ENCODE measurements at places on chromosomes 13 and 19. TPM values are rescaled to one million over a fixed set of nuclear protein-coding genes. Genes with fewer than 3 reads are reported as not detected.

KL gene
- total RNA-seq = 2.5 TPM

SLITRK1 gene
- total RNA-seq = not detected

TMIGD2 gene
- not detected for total RNA-seq

LGALS4 gene
- total RNA-seq = not detected

RCBTB2 gene
- 14.7 TPM for total RNA-seq

GRCh38 chr13:111451402-111451801 is 131.0 kb downstream of the TEX29 start:
- DNase-seq = no peak

DNA sequence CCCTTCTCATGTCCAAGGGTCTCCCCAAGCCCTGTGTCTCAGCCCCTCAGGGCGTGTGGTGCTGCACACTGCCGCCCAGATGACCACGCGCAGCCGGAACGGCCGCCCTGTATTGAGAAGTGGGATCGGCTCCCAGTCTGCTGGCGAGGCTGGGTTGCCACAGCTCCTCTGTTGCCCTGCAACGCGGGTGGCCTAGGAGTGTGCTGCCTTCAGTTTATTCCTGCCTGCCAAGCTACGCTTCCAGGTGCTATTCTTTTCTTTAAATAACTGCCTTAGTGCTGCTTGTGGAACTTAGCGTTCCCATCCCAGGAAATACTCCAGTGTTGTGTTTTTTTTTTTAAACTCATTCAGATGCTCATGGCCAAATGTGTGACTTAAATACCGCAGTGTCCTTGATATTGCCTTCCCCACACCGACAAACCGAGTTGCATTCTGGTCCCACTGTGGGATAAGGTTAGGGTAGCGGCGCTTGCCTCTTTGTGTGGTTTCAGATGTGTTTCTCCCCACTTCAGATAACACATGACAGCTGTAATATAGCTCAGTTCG is 16.6 kb downstream of the ACTN4 start:
- DNase-seq = no peak

DNA sequence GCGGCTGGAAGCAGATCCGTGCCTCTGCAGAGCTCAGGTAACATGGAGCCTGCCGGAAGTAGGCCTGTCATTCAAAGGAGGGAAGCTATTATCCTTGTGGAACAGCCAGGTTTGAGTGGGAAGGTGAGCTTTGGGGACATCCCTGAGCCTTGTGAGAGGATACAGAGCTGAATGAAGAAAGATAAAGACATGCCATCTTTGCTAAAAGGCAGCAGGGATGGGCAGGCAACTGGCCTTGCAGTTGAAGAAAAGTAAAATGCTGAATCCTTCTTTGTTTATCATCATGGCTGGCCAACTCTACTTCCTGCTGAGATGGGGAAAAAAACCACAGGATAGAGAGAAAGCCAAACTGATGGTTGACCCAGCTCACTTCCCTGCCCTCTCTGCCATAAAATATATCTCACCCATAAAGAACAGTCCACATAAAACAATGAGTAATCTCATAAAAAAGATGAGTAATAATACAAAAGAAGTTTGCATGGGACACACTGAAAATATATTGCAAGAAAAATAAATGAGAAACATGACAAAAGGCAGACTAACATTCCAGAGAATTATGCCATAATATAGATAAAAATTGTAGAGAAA is 226.3 kb downstream of the DLEU7 start:
- no peak for DNase-seq

- DNase-seq = no peak
Observed at GRCh38 chr13:63198071-63198470, 1782.4 kb upstream of the PCDH20 start.

GRCh38 chr19:46885411-46885810 is 24.6 kb downstream of the ARHGAP35 start:
- no peak for DNase-seq

- no peak for DNase-seq
Observed at GRCh38 chr13:105207572-105208293, 1327.7 kb downstream of the EFNB2 start.

DNA sequence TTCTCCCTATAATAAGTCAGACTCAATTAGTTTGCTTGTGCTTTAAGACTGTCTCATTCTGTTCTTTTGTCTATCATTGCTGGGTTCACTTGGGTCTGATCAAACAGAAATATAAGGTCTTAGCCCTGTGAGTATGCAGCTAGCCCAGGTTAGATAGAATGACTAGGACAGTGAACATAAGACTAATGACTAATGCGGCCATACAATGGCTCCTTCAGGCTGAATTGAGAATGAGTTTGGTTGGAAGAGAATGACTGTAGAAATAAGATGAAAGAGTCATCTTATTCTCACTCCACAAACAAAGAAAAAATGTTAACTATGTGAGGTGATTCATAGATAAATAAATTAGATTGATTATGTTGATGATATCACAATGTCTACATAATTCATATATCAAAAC is 50.1 kb upstream of the OBI1 start:
- no peak for DNase-seq

- no peak for DNase-seq
Observed at GRCh38 chr19:43416951-43417623, 2.4 kb downstream of the TEX101 start.

Data from omental fat pad (tissue), 4 donors.